NCI-H2081 treated with DMSO at 0.1 percent for 48 hours (cell line): ENCODE measurements at places on chromosomes 12 and 14.

DNA sequence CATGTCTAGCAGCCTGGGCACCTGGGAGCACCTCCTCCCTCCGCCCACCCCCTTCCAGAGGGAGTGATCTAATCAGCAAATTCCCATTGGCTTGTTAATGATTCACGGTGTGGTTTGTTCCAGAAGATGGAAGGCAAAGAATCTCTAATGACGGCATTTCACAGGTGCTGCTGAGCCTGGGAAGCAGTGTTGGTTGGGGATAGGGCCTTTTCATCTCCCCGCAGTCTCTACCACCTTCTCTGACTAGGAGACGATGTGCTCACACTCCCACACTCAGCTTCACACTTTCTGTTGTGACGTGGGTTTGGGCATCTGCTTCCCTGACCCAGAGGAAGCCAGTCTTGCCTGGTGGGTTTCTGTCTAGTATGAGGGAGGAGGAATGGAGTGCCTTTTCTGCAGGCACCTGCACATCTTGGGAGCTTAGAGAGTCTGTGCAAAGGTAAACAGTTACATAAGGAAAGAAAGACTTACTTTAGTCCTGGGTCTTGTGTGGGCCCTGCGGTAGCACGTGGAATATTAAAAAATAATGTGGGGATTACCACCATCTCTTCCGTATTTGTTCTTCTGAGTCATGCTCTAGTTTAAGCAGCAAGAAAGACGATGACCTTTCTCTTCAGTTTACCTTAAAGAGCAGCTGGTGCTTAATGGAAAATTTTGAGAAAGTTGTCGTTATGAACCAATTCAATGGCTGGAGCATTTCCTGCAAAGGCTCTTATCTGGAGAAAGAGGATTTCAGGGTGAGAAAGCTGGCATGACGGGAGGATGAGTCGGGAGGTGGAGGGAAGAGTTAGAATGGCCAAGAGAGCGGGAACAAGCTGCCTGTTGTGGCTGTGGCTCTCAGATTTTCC lies 70.6 kb upstream of the ARHGAP5 start:
- DNase-seq: no peak

GRCh38 chr12:29944269-29945000 lies 160.7 kb upstream of the TMTC1 start:
- DNase-seq: no peak

DNA sequence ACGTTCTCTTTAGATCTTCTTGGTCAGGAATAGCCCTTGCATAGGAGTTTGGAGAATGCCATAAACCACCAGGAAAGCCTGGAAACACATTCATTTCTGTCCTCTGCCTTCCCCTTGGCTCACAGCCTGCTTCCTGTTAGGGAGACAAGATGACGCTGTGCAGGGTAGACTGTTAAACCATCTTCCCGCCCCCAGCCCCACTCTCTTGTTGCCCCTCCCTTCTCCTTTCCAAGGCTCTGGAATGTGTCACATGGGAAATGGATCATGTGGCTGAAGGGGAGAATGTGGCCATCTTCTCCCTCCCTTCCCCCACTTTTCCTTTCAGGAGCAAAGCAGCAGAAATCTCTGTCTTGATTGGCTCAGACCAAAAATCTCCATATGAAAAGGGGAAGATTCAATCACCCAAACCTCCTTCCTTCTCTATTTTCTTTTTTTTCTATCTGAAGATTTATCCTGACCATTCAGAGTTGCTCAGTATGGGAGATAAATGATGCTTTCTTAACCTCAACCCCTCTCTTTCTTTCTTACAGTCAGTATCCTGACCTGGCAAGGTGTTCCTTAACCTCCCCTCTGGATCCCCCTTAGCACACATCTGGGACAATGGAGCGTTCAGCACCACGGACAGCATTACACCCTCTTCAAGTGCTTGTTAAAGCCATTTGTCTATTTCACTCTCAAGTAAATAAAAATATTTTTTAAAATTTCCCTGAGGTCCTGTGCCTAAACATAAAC lies 11.4 kb downstream of the GPR19 start:
- peak; percentile 85 for DNase-seq

DNA sequence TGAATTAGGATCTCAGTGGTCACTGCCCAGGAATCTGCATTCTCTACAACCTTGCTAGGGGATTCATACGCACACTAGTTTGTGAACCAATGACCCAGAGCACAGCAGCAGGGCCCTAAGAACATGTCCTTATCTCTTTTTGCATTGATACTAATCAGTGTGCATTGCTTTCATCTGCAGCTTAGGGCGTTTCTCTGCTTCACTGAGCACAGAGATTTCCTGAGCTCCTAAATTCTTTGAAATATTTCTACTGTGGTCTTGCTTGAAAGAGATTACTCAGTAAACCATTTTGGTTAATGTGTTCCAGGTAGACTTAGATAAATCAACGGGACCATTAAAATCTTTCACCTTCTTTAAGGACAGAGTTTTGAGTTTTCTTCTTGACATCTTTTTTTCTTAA lies 351.3 kb upstream of the KITLG start:
- DNase-seq: no peak

GRCh38 chr12:93570552-93571364 lies 1.7 kb upstream of the SOCS2 start:
- peak; percentile 17 for DNase-seq

DNA sequence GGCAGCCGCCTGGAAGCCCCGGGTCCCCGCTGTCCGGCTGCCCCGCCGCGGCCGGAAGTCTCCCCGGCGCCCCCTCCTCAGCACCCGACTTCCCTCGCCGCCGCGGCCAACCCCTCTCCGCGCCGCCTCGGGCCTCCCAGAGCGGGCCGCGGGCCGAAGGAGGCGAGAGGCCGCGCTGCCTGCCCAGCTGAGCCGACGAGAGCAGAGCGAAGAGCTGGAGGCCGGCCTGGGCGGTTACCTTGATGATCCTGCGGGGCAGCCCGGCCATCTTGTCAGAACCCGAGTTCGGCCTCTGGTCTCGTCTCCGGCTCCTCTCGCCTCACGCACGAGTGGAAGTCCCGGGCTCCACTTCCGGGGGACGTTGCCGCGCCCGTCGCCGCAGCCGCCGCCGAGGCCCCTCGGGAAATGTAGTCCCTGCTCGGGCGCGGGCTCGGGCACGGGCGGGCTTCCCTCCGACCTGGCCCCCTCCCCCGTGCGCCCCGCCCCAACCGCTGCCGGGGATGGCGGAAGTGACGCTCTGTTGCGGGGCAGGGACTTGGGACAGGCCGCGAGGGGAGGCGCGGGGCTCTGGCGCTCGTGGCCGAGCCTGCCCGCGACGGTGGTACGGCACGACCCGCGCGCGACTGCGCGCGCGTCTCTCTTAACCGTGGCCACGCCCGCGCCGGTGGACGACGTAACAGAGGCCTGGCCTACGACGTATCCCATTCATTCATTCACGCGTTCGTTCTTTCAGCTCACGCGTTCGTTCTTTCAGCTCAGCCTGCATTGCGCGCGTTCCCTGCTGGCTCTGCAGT lies at the start of gene UBE2N:
UBE2N (minus strand) TSS at position 331 of the 794 bp plus-strand sequence; CDS start at position 268, 63 bp downstream.
- DNase-seq: peak; percentile 77

GRCh38 chr12:51922762-51923505 lies 15.6 kb downstream of the ACVRL1 start:
- DNase-seq: no peak

DNA sequence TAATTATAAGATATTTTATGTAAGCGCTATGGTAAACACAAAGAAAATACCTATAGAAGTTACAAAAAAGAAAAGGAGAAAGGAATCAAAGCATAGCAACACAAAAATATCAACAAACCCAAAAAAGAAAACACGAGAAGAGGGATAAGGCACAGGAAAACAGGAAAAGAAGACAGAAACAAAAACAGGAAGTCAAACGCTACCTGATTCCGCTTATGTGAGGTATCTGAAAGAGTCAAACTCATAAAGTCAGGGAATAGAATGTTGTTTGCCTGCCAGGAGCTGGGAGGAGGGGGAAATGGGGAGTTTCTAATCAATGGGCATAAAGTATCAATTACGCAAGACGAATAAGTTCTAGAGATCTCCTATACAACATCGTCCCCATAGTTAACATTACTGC lies 39.9 kb upstream of the GPR132 start:
- no peak for DNase-seq

DNA sequence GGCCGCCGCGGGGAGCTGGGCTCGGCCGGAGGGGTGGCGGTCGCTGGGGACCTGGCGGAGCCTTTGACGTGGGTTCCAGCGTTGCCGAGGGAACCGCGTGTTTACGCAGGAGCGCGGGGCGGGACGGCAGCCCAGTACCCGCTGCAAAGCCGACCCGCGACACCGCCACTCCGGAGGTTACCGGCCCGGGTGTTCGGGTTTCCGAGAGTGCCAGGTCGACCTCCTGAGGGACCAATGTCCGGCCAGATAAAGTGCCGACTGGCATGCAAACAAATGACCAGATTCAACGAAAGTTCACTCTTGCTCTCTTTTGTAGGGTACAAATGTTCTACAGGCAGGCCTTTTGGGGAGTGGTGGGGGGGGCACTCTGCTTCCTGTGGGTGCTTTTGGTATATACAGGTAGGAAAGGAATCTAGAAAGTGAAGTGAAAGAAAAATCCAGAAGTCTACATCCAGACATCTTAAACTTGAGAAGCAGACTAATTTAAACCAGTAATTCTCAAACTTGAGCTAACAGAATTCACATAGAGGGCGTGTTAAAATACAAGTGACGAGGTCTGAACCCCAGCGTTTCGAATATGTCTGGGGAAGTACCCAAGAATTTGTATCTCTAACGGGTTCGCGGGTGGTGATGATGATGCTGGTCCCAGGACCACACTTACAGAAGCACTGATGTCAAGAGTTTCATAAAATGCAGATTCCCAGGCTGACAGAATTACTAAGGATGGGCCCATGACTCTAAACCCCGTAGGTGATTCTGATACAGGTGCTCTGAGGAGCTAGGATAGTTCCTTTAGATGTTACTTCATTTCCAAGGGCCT lies at the start of gene GPR135:
GPR135 (minus strand) TSS at position 65 of the 820 bp plus-strand sequence. CDS start 154 bp downstream, outside the sequence.
- DNase-seq: no peak

DNA sequence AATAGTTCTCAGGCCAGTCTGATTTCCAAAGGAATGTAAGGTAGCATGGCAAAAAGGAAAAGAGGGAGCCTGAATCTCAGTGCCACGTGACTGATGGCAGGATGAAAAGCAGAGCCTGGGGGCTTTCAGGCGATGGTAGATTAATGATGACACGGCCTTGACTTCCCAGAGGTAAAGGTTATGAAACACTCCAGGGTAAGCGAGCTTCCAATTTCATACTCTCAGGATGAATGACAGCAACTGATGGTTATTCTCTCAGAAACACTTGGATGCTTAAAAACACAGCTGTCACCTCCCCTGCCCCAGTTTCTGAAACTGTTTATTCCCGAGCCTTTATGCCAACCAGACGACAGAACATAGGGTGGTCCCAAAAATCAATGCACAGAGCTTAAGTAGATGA lies 28.8 kb downstream of the GDF11 start:
- DNase-seq: no peak

GRCh38 chr12:12821975-12822374 lies 8.8 kb downstream of the DDX47 start:
- DNase-seq: no peak

DNA sequence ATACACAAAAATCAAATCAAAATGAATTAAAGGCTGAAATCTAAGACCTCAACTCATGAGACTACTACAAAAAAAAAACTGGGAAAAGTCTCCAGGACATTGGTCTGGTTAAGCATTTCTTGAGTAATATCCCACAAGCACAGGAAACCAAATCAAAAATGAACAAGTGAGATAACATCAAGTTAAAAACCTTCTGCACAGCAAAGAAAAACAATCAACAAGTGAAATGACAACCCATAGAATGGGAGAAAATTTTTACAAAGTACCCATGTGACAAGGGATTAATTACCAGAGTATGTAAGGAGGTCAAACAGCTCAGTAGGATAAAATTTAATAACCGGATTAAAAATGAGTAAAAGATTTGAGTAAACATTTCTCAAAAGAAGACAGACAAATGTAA lies 338.7 kb downstream of the SLC16A7 start:
- DNase-seq: no peak
